ENCODE measurements at places on chromosomes 4 and X. TPM values are rescaled to one million over a fixed set of nuclear protein-coding genes. Genes with fewer than 3 reads are reported as not detected.

PSAPL1 gene
- total RNA-seq: 0.08 TPM

DNA sequence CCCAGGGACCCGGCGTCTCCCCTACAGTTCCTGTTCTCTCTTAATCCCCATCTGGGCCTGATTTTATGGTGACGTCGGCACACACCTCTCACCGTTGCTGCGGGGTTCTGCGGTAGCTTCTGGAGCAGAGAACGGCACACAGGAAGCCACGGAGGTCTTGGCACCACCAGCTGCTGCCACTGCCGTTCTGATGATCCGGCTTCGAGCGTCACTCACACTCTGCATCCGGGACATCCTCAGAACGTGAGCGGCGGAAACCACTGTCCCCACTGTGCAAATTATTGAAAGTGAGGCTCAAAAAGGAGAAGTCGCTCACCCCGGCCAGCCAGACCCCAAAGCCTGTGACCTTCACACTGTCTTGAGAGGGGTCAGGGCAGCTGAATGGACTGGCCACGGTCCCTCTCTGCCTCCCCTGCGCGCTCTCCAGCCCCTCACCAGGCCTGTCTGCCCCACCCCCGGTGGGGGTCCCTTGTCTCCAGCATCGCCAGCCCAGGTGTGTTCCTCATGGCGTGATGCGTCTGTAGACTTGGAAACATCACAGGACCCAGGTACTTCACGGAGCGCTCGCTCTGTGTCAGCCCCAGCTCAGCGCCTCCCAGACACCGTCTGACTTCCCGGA, 201.1 kb downstream of the AFAP1 start:
- H3K36me3 ChIP-seq: no peaks in the 10 kb centered on the region
- no peak overlapping the region for H3K4me3 ChIP-seq
- DNase-seq: no peak
- H3K27me3 ChIP-seq: peaks cover 13% of the 10 kb centered on the region
- no peaks in the 10 kb centered on the region for H3K4me1 ChIP-seq

- no peaks in the 10 kb centered on the region for H3K4me1 ChIP-seq
- no peak overlapping the region for H3K4me3 ChIP-seq
- no peaks in the 10 kb centered on the region for H3K27me3 ChIP-seq
- DNase-seq: no peak
- no peaks in the 10 kb centered on the region for H3K36me3 ChIP-seq
Measured at GRCh38 chrX:136322064-136322463, 21.3 kb downstream of the ADGRG4 start.

CNGA2 gene
- not detected for total RNA-seq

- no peak overlapping the region for H3K4me3 ChIP-seq
- H3K4me1 ChIP-seq: no peaks in the 10 kb centered on the region
- H3K27me3 ChIP-seq: no peaks in the 10 kb centered on the region
- no peak for DNase-seq
- no peaks in the 10 kb centered on the region for H3K36me3 ChIP-seq
Measured at GRCh38 chrX:29726811-29727210, 488.6 kb upstream of the MAGEB2 start.

DNA sequence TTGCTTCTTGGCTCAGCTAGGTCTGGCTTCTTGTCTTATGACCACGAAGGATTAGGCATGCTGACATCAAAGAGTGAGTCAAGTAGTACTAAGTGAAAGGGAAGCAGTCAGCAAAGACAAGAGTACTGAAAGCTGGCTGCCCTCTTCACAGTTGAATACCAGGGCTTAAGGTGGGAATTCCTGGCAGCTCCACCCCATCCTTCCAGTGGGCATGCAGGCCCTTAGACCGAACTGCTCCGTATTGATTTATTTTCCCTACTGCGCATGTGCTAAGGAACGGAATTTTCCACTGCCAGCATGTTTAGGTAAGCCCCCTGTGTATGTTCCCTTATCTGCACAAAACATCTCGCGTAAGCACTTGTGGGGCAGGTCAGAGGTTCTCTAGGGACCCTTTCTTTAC, 2320.1 kb downstream of the ARAP2 start:
- DNase-seq: no peak
- no peaks in the 10 kb centered on the region for H3K4me1 ChIP-seq
- H3K36me3 ChIP-seq: no peaks in the 10 kb centered on the region

DNA sequence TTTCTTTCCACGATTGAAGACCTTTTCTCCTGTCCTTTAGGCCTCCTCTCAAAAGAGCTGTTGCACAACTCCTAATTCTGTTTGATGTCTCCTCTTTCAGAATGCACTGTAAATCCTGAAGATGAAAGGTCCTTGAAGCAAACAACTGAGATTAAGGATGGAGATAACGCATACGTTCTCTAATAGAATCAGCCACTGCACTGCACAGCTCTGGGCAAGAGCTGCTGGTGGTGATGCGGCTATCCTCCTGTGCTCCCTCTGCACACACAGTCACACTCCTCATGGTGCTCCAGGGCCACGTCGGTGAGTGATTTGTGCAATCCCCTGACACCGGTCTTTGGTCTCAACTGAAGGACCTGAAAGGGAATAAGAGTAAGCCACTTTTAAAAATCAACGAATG, 208.7 kb downstream of the PDGFC start:
- no peak overlapping the region for H3K27ac ChIP-seq
- H3K36me3 ChIP-seq: no peaks in the 10 kb centered on the region
- H3K4me3 ChIP-seq: no peak overlapping the region
- no peaks in the 10 kb centered on the region for H3K27me3 ChIP-seq
- H3K4me1 ChIP-seq: no peaks in the 10 kb centered on the region
- no peak for DNase-seq

GRCh38 chrX:31523884-31524536, 452.2 kb upstream of the FTHL17 start:
- DNase-seq: no peak
- H3K27me3 ChIP-seq: no peaks in the 10 kb centered on the region
- H3K4me1 ChIP-seq: no peaks in the 10 kb centered on the region
- no peak overlapping the region for H3K27ac ChIP-seq

DNA sequence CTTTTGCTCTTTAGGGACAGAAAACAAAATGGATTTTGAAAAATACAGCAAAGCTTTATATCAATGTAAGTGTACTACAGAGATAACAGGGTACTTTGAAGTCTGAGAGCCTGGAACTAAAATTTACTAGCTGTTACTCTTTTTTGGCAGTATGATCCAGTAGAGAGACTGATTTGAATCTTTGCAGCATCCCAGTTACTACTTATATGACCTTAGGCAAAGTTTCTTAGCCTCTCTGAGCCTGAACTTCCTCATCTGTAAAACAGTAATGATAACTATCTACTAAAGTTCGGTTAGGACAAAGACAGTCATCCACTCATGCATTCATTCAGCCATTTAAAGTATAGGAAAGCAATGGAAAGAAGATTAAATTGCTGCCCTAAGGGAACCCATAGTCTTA, 10.1 kb downstream of the BRWD3 start:
- no peak overlapping the region for H3K4me3 ChIP-seq
- no peak for DNase-seq
- no peaks in the 10 kb centered on the region for H3K27me3 ChIP-seq
- no peak overlapping the region for H3K27ac ChIP-seq

DNA sequence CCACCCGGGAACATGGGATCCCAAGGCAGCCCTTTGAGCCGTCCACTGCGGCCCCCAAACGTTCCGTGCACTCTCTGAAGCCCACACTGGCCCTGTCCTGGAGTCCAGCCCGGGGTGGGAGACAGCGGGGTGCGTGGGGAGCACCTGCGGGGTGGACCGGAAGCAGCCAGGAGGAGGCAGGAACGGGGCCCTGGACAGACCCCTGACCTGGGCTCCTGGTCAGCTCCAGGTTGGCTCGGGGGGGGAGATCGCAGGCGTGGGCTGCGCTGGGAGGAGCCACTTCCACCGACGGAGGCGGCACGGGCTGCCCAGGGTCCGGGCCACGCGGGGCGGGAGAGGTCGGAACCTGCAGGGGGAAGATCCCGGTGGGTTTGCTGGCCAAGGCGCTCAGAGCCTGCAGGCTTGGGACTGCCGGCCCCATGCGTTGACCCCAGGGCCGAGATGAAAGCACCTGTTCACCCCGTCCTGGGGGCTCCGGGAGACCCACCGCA, 5.7 kb upstream of the PLCXD1 start:
- H3K27me3 ChIP-seq: no peaks in the 10 kb centered on the region
- peak overlapping the region; percentile 66 for H3K4me3 ChIP-seq
- no peaks in the 10 kb centered on the region for H3K36me3 ChIP-seq
- DNase-seq: no peak
- H3K4me1 ChIP-seq: peaks cover 8% of the 10 kb centered on the region

GRCh38 chrX:57172544-57172943, 35.3 kb upstream of the SPIN2A start:
- H3K4me3 ChIP-seq: no peak overlapping the region
- no peak for DNase-seq
- H3K36me3 ChIP-seq: no peaks in the 10 kb centered on the region
- H3K27me3 ChIP-seq: no peaks in the 10 kb centered on the region

- H3K4me1 ChIP-seq: no peaks in the 10 kb centered on the region
- H3K27me3 ChIP-seq: no peaks in the 10 kb centered on the region
- DNase-seq: no peak
Measured at GRCh38 chr4:64682946-64683345, 273.7 kb upstream of the TECRL start.

DNA sequence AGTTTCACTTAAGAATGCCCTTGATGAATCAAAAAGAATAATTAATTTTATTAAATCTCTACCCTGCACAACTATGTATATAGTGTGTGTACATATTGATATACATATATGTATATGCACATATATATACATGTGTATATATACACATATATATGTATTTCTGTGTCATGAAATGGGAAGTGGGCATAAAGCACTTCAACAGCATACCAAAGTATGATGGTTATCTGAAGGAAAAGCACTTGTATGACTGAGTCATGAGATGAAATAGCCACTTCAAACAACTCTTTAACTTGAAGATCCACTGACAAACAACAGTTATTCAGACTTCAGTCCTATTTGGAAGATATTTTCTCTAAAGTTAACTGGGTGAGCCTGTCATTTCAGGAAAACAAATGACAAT, 16.3 kb downstream of the RNF128 start:
- H3K36me3 ChIP-seq: no peaks in the 10 kb centered on the region
- H3K4me3 ChIP-seq: no peak overlapping the region
- no peaks in the 10 kb centered on the region for H3K27me3 ChIP-seq
- H3K27ac ChIP-seq: no peak overlapping the region
- H3K4me1 ChIP-seq: no peaks in the 10 kb centered on the region

DNA sequence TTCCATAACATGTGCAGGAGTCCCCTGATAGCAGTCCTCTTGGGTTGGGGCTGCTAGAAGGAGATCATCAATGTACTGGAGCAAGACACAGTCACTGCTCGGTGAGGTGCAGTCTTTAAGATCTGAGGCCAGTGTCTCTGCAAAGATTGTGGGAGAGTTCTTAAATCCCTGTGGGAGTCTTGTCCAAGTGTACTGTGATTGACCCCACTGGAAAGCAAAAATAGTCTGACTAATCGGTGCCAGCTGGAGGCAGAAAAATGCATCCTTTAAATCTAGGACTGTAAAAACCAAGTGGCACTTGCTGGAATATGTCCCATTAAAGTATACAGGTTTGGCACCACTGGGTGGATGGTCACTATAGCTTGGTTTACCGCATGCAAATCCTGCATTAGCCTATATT, 31.1 kb downstream of the SULT1E1 start:
- no peaks in the 10 kb centered on the region for H3K27me3 ChIP-seq
- DNase-seq: no peak
- no peaks in the 10 kb centered on the region for H3K36me3 ChIP-seq
- no peak overlapping the region for H3K4me3 ChIP-seq
- H3K4me1 ChIP-seq: no peaks in the 10 kb centered on the region

- DNase-seq: no peak
- no peak overlapping the region for H3K4me3 ChIP-seq
- no peaks in the 10 kb centered on the region for H3K4me1 ChIP-seq
- H3K36me3 ChIP-seq: no peaks in the 10 kb centered on the region
- H3K27me3 ChIP-seq: no peaks in the 10 kb centered on the region
Measured at GRCh38 chrX:42686706-42687105, 91.3 kb downstream of the PPP1R2C start.

GRCh38 chr4:114907568-114907967, 205.9 kb downstream of the NDST4 start:
- no peak overlapping the region for H3K27ac ChIP-seq
- no peaks in the 10 kb centered on the region for H3K27me3 ChIP-seq

GPC4 gene
- 59.9 TPM for total RNA-seq

DNA sequence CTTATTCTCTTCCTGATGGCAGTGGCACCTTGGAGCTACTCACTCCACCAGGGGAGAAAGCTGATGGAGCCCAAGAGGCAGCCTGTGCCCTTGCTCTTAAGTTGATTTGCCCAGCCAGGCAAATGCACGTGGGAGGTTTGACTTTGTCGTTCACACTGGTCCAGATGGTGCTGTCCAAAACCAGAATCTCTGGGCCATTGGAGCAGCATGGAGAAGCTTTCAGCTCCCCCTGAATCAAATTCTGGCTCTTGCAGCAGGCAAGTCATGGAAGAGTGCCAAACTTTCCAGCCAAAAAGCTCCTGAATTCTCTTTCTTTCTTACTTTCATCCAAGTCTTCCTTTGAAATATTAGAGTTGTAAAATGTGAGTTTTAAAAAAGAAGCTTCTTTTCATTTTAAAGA, 970.4 kb downstream of the RPA4 start:
- H3K27me3 ChIP-seq: no peaks in the 10 kb centered on the region
- no peaks in the 10 kb centered on the region for H3K4me1 ChIP-seq
- H3K4me3 ChIP-seq: no peak overlapping the region
- no peak overlapping the region for H3K27ac ChIP-seq

DNA sequence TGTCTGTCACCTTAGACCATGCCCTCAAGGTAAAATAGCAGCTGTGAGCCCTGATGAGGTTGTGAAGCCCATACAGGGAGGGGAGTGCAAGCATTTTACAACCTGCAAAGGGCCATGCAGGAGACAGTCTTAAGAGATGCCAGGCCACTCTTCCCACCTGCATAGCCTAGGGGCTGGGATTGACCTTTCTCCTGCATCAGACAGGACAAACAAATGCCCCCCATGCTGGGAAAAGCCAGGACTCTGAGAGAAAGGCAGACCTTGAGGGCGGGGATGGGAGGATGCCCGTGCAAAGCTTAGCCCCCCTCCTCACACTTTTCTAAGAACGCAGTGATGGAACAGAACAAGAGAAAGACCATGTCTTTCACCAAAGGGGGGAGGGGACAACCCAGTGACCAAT, 137.9 kb upstream of the MAMLD1 start:
- no peak overlapping the region for H3K4me3 ChIP-seq
- no peaks in the 10 kb centered on the region for H3K4me1 ChIP-seq
- no peaks in the 10 kb centered on the region for H3K36me3 ChIP-seq
- H3K27me3 ChIP-seq: no peaks in the 10 kb centered on the region

GRCh38 chrX:125326599-125326998, 6.9 kb downstream of the TEX13C start:
- H3K27ac ChIP-seq: no peak overlapping the region
- H3K27me3 ChIP-seq: no peaks in the 10 kb centered on the region
- no peak for DNase-seq
- no peaks in the 10 kb centered on the region for H3K36me3 ChIP-seq

Data from left lung (tissue), 14 donors.